ENCODE measurements at places on chromosomes 16 and 17.

GRCh38 chr17:61467416-61468262 lies 15.4 kb downstream of the TBX4 start:
- DNase-seq: no peak

- DNase-seq: no peak
Observed at GRCh38 chr17:74736513-74737298, at the start of gene RAB37. Gene RAB37 (plus strand): TSS chr17:74737256. CDS start chr17:74737273, 17 bp downstream.

- no peak for DNase-seq
Observed at GRCh38 chr16:55133654-55134053, 190.3 kb upstream of the IRX6 start.

GRCh38 chr17:28698253-28698941 lies 13.3 kb downstream of the PROCA1 start:
- DNase-seq: no peak

DNA sequence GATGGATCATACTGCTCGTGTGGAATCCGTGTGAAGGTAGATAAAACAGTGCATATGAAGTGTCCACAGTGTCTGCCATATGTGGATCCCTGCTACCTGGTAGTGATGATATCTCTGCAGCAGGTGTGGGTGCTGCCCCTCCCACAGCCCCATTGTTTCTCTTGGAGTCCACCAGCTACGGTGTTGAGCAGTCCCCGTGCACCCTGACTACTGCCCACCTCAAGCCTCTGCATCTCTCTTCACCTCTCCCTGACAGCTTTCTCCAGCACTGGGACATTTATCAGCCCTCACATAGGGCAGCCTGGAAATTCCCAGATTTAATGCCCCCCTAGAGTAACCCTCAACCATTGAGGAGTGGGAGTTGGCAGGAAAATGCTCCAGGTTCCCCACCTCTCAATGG lies 244.7 kb downstream of the IRF8 start:
- DNase-seq: no peak

DNA sequence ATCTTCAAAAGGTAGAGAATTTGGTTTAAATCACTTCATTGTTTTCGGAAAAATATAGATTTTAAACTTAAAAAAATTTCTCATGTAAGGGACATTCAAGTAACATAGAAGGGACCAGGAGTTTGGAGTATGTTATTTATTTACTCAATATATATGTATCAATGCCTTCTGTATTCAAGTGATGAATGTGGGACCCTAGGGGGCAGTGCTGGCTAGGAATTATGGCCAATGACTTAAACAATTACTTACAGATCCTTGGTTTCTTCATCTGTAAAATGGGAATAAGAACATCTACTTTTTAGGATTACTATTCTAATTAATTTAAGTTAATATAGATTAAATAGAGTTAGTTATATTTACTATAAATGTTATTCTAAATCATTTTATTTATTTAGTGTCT lies 886.3 kb upstream of the RBFOX1 start:
- no peak for DNase-seq

GRCh38 chr17:76076765-76077583 lies 2.0 kb upstream of the ZACN start:
- no peak for DNase-seq

DNA sequence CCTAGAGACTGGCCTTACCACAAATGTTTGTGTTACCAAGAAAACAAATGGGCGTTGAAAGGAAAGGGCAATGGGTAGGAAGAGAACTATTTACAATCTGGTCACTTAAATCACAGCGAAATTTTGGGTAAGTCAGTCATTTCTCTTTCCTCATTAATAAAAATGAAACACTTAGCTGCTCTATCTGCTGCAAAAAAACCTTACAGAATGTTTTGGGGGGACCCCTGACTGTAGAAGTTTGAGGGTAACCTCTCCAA lies 742 bp upstream of the NUTF2 start:
- DNase-seq: no peak

DNA sequence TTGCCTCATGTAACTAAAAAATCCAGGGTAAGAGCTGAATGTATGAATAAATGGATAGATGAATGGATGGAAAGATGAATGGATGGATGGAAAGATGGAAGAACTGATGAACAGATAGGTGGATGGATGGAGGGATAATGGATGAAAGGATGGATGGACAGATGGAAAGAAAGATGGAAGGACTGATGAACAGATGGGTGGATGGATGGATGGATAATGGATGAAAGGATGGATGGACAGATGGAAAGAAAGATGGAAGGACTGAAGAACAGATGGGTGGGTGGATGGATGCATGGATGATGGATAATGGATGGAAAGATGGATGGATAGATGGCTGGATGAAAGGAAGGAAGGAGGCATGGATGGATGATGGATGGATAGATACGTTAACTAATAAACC lies 11.9 kb downstream of the CHD9NB start:
- no peak for DNase-seq

- DNase-seq: peak; percentile 65
Observed at GRCh38 chr16:29806641-29807425, 504 bp downstream of the MAZ start.

GRCh38 chr17:56158915-56159825 lies 5.9 kb downstream of the ANKFN1 start:
- no peak for DNase-seq

GRCh38 chr16:89119661-89120141 lies 26.0 kb downstream of the ACSF3 start:
- no peak for DNase-seq

DNA sequence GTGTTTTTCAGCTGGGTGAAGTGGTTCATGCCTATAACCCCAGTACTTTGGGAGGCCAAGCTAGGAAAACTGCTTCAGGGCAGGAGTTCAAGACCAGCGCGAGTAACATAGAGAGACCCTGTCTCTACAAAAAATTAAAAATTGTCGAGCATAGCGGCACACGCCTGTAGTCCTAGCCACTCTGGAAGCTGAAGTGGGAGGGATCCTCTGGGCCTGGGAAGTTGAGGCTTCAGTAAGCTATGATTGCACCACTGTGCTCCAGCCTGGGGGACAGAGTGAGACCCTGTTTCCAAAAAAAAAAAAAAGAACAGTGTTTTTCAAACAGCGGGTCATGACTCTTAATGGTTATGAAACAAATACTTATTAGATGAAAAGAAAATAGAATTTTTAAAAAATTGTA lies 2.3 kb upstream of the CYTH1 start:
- no peak for DNase-seq

- no peak for DNase-seq
Observed at GRCh38 chr17:5027916-5028315, 7.3 kb downstream of the SLC52A1 start.

GRCh38 chr16:54070789-54071343 lies 215.7 kb downstream of the IRX3 start:
- DNase-seq: no peak

GRCh38 chr16:12800817-12801216 lies 2.9 kb downstream of the CPPED1 start:
- DNase-seq: no peak

- DNase-seq: no peak
Observed at GRCh38 chr17:72171703-72172667, 51.2 kb downstream of the SOX9 start.

DNA sequence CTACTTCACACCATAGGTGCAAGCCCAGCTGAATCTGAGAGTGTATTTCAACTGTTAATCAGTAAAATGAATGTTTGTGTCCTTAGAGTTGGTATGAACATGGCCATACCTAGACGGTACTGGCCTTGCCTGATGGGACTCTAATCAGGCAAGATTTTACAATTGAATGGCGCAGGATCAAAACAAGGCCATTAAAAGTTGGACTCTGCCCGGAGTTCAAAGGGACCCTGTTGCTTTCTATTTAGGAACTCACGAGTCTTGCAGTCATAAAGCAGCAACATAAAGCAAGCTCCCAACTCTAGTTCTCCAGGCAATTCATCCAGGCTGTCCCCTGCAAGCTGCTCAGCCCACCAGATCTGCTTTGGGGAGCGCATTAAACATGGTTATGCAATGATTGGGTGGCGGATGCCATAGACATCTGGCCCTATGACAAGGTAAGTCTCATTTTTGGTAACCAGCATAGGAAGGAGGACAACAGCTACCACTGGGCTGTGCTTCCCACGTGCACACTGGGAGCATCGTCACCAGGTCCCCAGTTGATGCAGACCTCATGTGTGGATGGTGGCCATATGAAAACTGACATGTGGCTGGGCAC lies 8.8 kb downstream of the TMEM186 start:
- no peak for DNase-seq

DNA sequence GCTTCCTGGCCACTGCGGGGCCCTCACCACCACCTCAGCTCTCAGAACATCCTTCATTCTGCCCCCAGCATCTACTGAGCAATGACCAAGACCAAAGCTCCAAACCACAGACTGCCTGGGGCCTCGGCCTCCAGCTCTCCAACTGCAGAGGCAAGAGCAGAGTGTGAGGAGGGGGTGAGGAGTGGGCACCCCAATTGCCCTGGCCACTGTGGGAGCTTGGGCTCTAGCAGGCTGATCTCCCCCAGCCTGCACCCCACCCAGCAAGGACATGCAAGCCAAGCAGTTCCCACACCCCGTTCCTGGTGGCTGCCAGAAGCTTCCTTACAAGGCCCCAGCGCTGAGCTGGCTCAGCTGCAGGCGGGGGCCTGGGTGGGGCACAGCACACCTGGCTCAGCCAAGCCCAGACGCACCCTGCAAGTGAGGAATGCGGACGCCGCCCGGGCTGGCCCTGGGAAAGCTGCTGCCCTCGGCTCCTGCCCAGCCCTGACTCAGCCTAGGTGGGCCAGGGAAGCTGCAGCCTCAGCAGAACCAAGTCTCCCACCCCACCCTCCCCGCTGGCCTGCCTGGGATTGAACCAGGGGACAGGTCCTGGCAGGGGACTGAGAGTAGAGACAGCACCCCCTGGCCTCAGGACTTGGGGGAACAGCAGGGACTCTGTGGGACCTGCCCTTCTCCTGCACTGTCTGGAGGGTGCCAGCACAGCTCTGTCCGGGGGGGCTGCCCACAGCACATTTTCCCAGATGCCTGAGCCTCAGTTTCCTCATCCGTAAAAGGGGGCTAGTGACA lies 29.7 kb upstream of the KRT17 start:
- no peak for DNase-seq

GRCh38 chr16:89395150-89396142 lies 94.9 kb downstream of the ANKRD11 start:
- DNase-seq: no peak

DNA sequence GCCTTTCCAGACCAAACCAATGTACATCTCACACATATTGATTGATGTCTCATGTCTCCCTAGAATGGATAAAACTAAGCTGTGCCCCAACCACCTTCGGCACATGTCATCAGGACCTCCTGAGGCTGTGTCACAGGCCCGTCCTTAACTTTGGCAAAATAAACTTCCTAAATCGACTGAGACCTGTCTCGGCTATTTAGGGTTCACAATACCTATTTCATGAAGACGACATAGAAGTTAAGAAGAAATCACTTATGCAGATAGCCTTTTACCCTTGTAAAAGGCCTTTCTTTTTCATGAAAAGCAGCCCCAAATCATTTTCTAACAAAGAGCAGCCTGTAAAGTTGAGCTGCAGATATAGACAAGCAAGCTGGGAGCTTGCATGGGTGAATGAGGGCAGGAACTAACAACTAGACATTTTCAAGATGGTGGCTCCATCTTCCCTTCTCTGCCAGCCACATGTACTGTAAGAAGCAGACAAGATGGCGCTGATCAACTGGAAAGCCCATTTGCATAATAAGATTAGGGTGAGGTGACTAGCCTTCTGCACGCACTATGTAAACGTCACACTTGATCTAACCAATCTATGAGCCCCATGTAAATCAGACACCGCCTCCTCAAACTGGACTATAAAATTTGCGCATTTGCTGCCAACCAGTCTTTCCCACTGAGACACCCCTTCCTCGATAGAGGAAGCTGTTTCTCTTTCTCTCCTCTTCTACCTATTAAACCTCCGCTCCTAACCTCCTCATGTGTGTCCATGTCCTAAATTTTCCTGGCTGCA lies 4.7 kb upstream of the KDM8 start:
- DNase-seq: no peak

- no peak for DNase-seq
Observed at GRCh38 chr17:18117982-18118975, 9.7 kb downstream of the MYO15A start.

- DNase-seq: no peak
Observed at GRCh38 chr17:7348478-7349242, 3.3 kb upstream of the KCTD11 start.

- DNase-seq: no peak
Observed at GRCh38 chr17:12627177-12627629, 38.5 kb upstream of the MYOCD start.

GRCh38 chr17:61362396-61362795 lies 37.2 kb upstream of the TBX2 start:
- peak; percentile 15 for DNase-seq

GRCh38 chr16:72846594-72846993 lies 201.3 kb downstream of the ZFHX3 start:
- DNase-seq: no peak

DNA sequence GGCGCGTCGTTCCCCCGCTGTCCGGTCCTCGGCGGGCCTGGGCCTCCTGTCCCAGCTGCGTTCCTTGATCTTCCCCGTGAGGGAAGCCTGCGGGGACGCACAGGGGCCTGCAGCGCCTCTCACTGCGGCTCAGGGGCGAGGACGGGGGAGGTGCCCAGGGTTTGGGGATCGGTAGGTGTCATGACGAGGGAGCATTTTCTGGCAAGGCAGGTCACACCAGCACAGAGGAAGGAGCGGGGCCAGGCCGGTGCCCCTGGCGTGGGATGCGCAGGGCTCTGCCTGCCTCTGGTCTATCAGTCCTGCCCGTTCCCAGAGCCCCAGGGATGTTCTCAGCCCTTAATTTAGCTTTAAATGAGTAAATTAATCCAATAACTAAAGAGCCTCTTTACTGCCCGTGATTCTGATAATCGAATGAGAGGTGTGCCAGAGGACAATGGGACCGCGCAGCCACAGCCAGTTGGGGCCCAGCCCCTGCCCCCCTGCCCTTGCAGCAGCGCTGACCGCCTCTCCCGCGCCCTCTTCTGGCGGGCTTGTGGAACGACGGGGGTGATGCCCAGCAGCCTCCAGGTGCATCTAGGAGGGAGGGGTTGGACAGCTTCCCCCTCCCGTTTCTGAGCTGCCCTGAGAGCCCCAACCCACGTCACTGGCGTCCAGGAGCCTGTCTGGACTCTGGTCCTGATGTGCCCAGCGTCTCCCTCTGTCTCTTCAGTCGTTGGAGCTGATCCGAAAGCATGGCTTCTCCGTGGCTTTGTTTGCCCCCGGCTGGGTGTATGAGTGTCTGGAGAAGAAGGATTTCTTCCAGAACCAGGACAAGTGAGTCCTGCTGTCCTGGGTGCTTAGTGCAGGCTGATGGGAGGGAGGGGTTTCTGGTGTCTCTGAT lies 7.9 kb downstream of the ENGASE start:
- DNase-seq: peak; percentile 19

DNA sequence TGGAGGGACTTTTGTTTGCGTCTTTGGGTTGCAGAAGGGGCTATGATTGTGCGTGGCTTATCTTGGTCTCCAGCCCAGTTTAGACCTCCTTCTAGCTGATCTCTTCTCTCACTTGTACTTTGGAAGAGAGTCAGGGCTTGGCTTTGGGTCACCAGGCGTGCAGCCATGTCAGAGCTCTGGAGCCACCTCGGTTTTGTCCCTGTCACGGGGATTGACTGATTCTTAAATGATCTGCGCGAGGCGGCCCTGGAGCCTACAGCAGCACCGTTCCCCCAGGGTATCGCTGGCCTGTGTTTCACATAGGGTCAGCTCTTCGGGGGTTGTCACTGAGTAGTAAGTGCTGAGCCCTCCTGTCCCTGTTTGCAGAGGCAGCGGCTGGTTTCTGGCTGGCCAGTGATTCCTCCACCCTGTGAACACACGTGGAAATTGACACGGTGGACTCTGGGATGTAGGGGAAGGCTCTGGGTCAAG lies 209.8 kb upstream of the CHMP6 start:
- DNase-seq: no peak
